Progenitor cell of endocrine pancreas (in vitro differentiated cells): ENCODE measurements at places on chromosomes 11 and 22.

- DNase-seq, result no peak
Measured at GRCh38 chr11:30652801-30653200, 66.6 kb upstream of the MPPED2 start.

DNA sequence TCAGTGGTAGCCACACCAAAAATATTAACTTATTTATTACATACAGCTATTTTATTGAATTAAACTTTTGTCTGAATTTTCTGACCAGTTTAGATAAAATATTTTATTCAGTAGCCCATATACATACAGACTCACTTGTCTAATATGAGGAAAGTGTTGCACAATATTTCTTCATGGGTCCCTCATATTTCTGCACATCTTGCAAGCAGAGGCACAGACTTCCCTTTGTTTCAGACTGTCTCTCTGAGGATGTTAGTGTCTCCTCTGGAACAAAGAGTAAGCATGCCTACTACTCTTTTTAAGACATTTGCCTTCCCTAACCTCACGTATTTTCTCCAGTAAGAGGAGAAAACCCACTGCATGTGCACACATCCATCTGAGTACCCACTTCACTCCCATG, 81.2 kb downstream of the OR5AK2 start:
- DNase-seq, result no peak

- DNase-seq, result no peak
Measured at GRCh38 chr22:23251445-23252093, 71.3 kb downstream of the BCR start.

DNA sequence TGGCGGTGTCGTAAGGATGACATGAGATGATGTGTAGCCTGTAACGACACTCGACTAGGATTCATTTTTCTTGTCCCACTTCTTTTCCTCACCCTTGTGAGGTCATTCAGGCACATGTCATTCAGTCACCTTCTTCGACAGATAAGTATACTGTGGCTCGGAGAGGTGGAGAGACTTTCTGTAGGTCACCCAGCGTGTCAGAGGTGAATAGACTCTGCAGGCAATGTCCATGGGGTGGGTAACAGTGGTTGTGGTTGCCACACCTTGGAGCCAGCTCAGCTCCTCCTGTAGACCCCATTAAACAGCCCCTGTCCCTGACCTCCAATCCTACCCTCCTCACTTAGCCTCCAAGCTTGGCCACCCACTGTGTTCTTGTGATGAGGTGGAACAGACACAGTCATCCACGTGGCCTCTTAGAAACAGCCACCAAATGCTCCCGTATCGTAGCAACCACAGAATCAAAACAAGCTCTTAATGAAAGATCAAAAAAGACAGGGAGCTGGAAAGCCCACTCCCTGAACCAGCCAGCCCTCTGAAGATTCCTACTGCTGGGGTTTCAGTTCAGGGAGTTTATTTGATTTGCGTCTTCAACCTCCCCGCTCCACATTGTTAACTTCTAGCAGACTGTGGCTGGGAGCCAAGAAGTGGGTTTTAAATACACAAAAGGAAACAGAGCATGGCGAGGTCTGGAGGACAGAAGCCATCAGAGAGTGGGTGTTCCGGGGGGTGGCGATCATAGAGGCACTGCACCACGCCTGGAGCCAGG, 89.0 kb upstream of the GRK3 start:
- DNase-seq, result no peak
